Activated CD8-positive, alpha-beta T cell treated with anti-CD3 and anti-CD28 coated beads, Interleukin-2, amount 10 ng/mL, durations not matched to agents 7 days and 5 days (primary cell): ENCODE measurements at places on chromosomes 4 and X.

- no peak overlapping the region for H3K27ac ChIP-seq
- no peaks in the 10 kb centered on the region for H3K36me3 ChIP-seq
- no peak for DNase-seq
- no peaks in the 10 kb centered on the region for H3K27me3 ChIP-seq
- no peaks in the 10 kb centered on the region for H3K4me1 ChIP-seq
Measured at GRCh38 chr4:159363361-159363760, 260.5 kb downstream of the RAPGEF2 start.

- H3K27ac ChIP-seq: peak overlapping the region; percentile 68
- peaks cover 46% of the 10 kb centered on the region for H3K4me1 ChIP-seq
- H3K4me3 ChIP-seq: peak overlapping the region; percentile 32
- no peaks in the 10 kb centered on the region for H3K27me3 ChIP-seq
- peaks cover 4% of the 10 kb centered on the region for H3K36me3 ChIP-seq
Measured at GRCh38 chr4:39047681-39048080, 14.4 kb upstream of the KLHL5 start.

- no peaks in the 10 kb centered on the region for H3K27me3 ChIP-seq
- no peaks in the 10 kb centered on the region for H3K36me3 ChIP-seq
- H3K4me3 ChIP-seq: no peak overlapping the region
- DNase-seq: peak; percentile 67
- peaks cover 2% of the 10 kb centered on the region for H3K4me1 ChIP-seq
Measured at GRCh38 chrX:53481816-53482465, 47.8 kb upstream of the HSD17B10 start.

DNA sequence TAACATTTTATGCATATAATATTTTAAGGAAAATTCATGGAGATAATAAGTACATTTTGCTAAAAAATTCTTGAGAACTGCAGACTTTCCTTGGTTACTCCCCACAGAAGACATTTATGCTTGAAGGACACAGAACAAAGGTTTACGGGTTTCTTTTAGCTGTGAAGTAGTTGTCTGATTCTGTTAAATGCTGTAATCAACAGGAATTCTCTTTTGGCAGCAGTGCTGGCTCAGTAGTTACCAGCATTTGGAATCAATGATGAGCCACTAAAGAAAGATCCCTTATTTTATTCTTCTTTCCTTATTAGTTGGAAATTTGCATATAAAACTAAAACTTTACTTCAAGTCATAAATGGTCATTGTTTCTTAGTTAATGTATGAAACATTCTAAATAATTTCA, 199.3 kb upstream of the FAT4 start:
- H3K36me3 ChIP-seq: no peaks in the 10 kb centered on the region
- DNase-seq: no peak
- no peaks in the 10 kb centered on the region for H3K27me3 ChIP-seq
- H3K4me3 ChIP-seq: no peak overlapping the region
- no peak overlapping the region for H3K27ac ChIP-seq

DNA sequence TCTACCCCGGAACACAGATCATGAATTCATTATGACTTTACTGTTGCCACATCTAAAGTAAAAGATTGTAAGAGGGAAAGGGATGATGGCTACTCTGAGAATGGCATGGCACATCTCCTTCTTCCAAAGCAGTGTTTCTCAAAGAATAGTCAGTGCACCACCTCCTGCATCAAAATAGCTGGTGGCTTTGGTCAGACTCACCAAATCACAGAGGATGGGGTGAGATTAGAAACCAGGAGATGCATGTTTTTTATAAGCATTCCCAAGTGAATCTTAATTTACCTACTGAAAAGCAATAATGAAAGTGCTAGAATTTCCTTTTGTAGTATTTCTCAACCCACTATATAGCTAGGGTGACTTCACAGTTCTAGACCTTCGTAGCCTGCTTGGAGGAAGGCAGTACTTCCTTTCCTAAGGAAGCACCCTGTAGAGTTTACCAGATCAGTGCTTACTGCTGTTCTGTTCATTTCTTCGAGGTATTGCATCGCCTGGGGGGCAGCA, 340.8 kb upstream of the KLF3 start:
- H3K27me3 ChIP-seq: no peaks in the 10 kb centered on the region
- H3K27ac ChIP-seq: no peak overlapping the region
- no peak overlapping the region for H3K4me3 ChIP-seq
- DNase-seq: no peak
- peaks cover 30% of the 10 kb centered on the region for H3K4me1 ChIP-seq
- H3K36me3 ChIP-seq: no peaks in the 10 kb centered on the region

DNA sequence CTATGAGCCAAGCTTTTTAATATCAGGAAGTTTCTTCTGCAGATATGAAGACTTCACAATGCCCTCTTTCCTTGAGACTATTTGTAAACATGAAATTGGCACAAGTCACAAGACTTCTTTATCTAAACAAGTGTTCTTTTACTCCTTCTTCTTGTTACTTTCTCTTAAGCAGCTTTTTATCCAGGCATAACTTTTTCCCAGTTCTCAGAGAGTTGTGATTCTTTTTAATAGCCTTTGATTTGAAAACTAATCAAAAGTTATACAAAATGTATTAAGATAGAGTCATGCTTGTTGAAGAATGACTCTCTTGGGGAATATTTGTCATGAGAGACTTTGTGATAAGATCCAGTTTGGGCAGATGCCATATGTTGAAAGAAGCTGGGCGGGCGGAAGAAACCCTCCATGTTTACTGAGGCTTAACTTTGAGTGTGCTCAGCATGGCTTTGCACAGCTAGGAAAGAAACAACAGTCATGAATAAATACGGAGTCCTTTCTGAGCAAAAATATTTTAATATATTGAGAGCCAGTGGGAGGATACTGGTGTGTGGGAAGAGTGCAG, 39.3 kb downstream of the SYTL5 start:
- no peaks in the 10 kb centered on the region for H3K4me1 ChIP-seq
- H3K4me3 ChIP-seq: no peak overlapping the region
- no peaks in the 10 kb centered on the region for H3K27me3 ChIP-seq
- H3K27ac ChIP-seq: no peak overlapping the region
- DNase-seq: no peak

- no peak overlapping the region for H3K27ac ChIP-seq
- no peak overlapping the region for H3K4me3 ChIP-seq
- no peak for DNase-seq
Measured at GRCh38 chr4:1035510-1035909, 24.1 kb downstream of the FGFRL1 start.

DNA sequence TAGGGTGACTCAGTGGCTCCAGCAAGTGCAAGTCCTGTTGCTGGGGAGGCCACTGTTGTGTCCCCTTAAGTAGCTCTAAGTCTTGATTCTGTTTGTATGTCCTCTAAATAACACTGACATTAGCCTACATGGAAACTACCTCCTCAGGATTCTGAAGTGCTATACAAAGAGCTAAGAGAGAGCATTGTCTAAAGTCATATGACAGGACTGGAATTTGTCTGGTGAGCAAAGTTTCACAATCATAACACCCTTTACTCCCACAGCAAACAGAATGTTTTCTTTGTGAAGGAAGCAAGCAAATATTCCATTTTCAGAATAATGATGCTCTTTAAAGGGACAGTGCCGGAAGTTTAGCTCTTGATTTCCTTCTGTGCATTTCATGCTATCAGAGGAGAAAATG, 23.4 kb upstream of the CT47A1 start:
- DNase-seq: no peak
- H3K27ac ChIP-seq: no peak overlapping the region
- H3K4me3 ChIP-seq: no peak overlapping the region
- no peaks in the 10 kb centered on the region for H3K27me3 ChIP-seq

- H3K36me3 ChIP-seq: peaks cover 8% of the 10 kb centered on the region
- peak overlapping the region; percentile 79 for H3K4me3 ChIP-seq
- no peak for DNase-seq
- no peaks in the 10 kb centered on the region for H3K27me3 ChIP-seq
Measured at GRCh38 chrX:70453024-70453618, 8.5 kb downstream of the DLG3 start.

DNA sequence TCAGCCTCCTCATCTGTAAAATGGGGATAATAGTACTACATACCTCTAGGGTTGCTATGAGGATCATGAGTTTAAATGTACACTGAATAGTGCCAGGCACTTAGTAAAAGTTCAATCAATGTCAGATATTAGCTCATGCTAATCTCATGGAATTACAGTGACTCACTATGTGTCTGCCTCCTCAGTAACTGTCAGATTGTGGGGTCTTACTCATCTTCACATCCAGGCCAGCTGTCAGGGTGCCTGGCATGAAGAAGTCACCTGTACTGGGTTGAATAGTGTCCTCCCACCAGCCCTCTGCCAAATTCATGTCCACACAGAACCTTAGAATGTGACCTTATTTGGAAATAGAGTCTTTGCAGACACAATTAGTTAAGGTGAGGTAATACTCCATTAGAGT, 54.3 kb upstream of the STIM2 start:
- no peak for DNase-seq
- H3K27me3 ChIP-seq: no peaks in the 10 kb centered on the region
- H3K27ac ChIP-seq: no peak overlapping the region
- H3K36me3 ChIP-seq: no peaks in the 10 kb centered on the region
- no peak overlapping the region for H3K4me3 ChIP-seq
- H3K4me1 ChIP-seq: no peaks in the 10 kb centered on the region

GRCh38 chr4:139532947-139533346, 23.1 kb downstream of the SETD7 start:
- no peaks in the 10 kb centered on the region for H3K27me3 ChIP-seq
- H3K36me3 ChIP-seq: peaks cover 9% of the 10 kb centered on the region
- no peak overlapping the region for H3K27ac ChIP-seq
- DNase-seq: no peak
- no peak overlapping the region for H3K4me3 ChIP-seq

GRCh38 chr4:52914051-52914605, 52.0 kb downstream of the RASL11B start:
- H3K27me3 ChIP-seq: no peaks in the 10 kb centered on the region
- H3K4me1 ChIP-seq: peaks cover 4% of the 10 kb centered on the region
- H3K27ac ChIP-seq: no peak overlapping the region
- H3K4me3 ChIP-seq: no peak overlapping the region
- DNase-seq: no peak

DNA sequence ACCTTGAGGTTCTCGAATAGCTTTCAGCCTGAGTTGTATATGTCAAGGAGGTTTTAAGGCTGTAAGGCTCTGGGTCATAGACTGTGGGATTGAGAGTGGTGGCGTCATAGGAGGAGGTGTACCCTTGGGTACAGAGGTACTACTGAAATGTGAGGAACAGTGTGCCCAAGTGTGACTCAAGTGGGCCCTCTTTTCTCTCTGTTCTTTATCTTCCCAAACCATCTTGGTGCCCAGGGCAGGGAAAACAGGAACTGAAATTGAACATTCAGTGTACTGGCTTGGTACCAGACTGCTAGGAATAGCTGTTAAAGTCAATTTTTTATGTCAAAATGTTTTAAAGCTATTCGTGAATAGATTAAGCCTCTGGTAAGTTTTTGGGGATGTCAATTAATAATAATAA, 136.2 kb upstream of the RPS6KA3 start:
- DNase-seq: no peak
- no peaks in the 10 kb centered on the region for H3K36me3 ChIP-seq
- H3K4me3 ChIP-seq: no peak overlapping the region
- H3K27ac ChIP-seq: no peak overlapping the region

DNA sequence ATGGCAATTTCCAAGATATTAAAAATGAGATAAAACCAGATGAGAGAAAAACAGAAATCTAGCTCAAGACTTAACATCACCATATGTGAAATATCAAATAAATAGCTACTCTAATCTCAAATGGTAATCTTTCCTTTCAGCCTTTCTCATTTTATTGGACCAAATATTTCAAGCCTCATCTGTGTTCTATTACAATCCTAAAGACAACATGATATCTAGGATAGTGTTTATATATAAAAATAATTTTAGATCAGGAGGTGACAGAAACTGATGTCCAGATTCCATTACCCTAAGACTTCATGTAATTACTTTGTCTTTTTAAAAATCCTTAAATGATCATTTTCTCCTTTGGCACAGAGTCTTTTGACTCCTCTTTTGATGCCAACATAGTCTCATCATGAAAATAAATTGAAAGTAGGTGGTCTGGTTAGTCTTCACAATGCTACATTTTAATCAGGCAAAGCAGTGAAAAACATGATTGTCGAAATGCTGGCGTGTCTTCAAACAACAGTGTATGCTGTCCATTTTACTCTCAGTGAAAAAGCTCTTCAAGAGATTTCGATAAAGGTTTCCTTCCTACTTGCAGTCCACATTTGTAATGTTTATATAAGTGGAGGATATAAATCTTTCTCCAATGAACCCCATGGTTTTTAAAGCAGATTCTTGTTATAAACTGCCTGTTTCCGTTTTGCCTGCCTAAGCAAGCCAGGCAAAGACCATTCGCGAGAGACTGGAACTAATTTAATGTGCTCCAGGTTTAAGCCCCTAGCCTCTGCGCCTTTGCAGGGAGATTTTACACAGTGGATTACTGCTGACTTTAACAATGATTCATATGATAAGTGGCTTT, 169.8 kb downstream of the SCFD2 start:
- H3K4me1 ChIP-seq: no peaks in the 10 kb centered on the region
- no peak overlapping the region for H3K4me3 ChIP-seq
- no peaks in the 10 kb centered on the region for H3K36me3 ChIP-seq
- no peaks in the 10 kb centered on the region for H3K27me3 ChIP-seq
- no peak overlapping the region for H3K27ac ChIP-seq

GRCh38 chrX:132364313-132364712, 124.5 kb downstream of the MBNL3 start:
- H3K4me3 ChIP-seq: no peak overlapping the region
- H3K27ac ChIP-seq: no peak overlapping the region
- no peaks in the 10 kb centered on the region for H3K4me1 ChIP-seq
- no peak for DNase-seq
- H3K27me3 ChIP-seq: no peaks in the 10 kb centered on the region
- no peaks in the 10 kb centered on the region for H3K36me3 ChIP-seq

GRCh38 chr4:172169871-172170270, 356.7 kb downstream of the GALNTL6 start:
- no peaks in the 10 kb centered on the region for H3K36me3 ChIP-seq
- H3K4me1 ChIP-seq: no peaks in the 10 kb centered on the region
- H3K4me3 ChIP-seq: no peak overlapping the region
- DNase-seq: no peak
- H3K27ac ChIP-seq: no peak overlapping the region
- H3K27me3 ChIP-seq: no peaks in the 10 kb centered on the region

GRCh38 chrX:119826399-119826959, 26.3 kb downstream of the UPF3B start:
- no peak overlapping the region for H3K4me3 ChIP-seq
- no peak overlapping the region for H3K27ac ChIP-seq
- H3K36me3 ChIP-seq: peaks cover 16% of the 10 kb centered on the region
- no peak for DNase-seq
- H3K4me1 ChIP-seq: peaks cover 20% of the 10 kb centered on the region

GRCh38 chr4:92969650-92970379, 666.0 kb downstream of the GRID2 start:
- no peaks in the 10 kb centered on the region for H3K27me3 ChIP-seq
- no peaks in the 10 kb centered on the region for H3K36me3 ChIP-seq
- DNase-seq: no peak
- H3K27ac ChIP-seq: no peak overlapping the region

- no peak overlapping the region for H3K27ac ChIP-seq
- no peak for DNase-seq
- H3K4me1 ChIP-seq: no peaks in the 10 kb centered on the region
- H3K4me3 ChIP-seq: no peak overlapping the region
Measured at GRCh38 chr4:16627999-16628398, 270.4 kb downstream of the LDB2 start.
